Choroid plexus epithelial cell (primary cell): ENCODE measurements at places on chromosomes 2 and 18.

- DNase-seq = no peak
These were observed 687.7 kb downstream of the ARHGAP15 start for GRCh38 chr2:143816916-143817315.

DNA sequence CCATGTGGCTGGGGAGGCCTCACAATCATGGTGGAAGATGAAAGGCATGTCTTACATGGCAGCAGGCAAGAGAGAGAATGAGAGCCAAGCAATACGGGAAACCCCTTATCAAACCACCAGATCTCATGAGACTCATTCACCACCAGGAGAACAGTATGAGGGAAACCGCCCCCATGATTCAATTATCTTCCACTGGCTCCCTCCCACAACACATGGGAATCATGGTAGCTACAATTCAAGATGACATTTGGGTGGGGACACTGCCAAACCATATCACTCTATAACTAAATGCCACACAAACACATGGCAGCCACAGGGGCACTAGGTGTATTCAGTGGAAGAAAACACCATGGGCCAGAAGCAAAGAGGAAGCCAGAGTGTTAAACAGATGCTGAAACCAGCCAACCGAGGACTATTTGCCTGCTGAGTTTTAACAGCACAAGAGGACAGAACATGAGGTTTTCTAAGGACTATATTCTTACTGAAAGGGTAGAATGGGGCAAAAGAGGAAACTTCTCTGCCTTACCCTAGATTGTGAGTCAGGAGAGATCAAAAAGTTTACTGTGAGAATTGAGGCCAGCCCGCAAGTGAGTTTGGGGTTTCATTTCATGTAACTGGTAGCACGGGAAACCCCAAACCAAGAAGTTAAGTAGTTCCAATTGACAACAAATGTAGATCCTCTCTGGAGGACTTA is 49.2 kb downstream of the SIGLEC15 start:
- peak; percentile 26 for DNase-seq

- no peak for DNase-seq
These were observed 117.6 kb downstream of the METTL8 start for GRCh38 chr2:171316220-171316619.

- DNase-seq = no peak
These were observed 829.3 kb downstream of the LRRTM4 start for GRCh38 chr2:76692908-76693307.

GRCh38 chr18:68666381-68666780 is 48.5 kb downstream of the TMX3 start:
- peak; percentile 22 for DNase-seq

DNA sequence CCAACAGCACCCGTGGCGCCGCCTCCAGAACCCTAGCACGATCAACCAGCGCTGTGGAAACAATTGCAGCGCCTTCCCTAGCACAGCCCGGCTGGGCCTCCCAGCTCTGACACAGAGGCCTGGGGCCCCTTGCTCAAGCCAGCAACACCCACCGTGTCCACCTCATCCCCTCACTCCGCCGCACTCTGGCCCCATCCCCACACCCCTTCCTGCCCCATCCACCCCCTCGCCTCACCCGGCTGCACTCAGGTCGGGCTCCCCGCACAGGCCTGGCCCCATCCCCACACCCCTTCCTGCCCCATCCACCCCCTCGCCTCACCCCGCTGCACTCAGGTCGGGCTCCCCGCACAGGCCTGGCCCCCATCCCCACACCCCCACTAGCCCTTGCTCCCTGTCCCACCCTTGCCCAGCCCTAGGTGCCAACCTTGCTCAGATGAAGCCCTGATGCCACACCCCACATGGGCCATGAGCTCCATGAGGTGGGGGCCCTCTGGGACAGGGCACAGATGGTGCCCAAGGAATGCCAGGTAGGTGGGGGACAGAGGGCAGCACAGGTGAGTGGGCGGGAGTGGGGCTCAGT is 28.7 kb downstream of the KIF1A start:
- no peak for DNase-seq

GRCh38 chr2:123521854-123522253 is 503.2 kb upstream of the CNTNAP5 start:
- DNase-seq = no peak

DNA sequence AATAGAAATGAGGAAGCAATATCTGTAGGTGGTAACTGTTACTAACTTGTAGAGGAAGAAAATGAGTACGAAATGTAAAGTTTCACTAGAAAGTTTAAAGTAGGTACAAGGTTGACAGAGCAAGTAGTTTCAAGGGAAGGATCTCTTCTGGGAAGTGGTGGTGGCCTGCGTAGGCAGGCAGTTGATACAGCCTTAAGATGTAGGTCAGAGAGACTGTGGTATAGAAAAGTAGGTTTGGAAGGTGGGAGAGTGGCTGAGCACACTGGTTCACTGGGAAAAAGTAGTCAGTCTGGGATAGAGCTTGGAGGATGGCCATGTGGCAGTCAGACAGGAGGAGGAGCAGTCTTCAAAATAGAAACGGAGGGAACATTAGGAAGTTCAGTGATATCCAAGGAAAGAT is 23.5 kb downstream of the KDM3A start:
- DNase-seq = no peak

GRCh38 chr2:205695460-205695991 is 13.2 kb downstream of the NRP2 start:
- peak; percentile 92 for DNase-seq

DNA sequence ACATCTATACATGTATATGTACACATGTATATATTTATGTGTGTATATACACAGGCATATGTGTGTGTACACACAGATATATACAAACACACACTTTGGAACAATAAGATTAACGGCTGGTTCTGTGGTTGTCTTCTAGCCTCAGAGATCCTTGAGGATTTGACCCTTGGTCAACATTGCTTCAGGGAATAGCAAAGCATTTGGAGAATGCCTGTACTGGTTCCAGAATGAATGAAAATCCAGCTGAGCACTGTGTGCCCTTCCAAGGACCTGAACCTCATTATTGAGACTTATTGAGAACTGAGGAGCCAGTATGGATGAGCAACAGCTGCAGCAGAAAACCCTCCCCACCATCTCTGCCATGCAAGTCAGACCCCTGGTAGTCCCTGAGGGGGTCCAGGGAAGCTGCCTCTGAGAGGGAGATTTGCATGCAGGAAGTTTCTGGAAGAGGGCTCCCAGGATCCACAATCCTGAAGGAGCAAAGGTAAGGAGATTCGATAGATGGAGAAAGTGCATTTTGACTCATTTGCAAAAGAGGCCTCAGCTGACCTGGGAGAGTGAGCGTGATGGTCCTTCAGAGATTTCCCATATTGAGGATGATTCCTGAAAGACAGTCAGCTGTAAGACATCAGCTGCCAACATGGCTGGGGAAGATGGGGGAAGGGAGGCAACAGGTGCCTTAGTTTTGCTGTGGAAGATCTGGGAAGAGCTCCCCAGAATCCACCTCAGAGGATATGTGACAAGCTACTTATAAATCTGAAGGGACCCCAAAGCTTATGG is 166.6 kb upstream of the NCKAP5 start:
- no peak for DNase-seq

GRCh38 chr18:12442946-12443345 is 35.2 kb downstream of the PRELID3A start:
- peak; percentile 46 for DNase-seq

DNA sequence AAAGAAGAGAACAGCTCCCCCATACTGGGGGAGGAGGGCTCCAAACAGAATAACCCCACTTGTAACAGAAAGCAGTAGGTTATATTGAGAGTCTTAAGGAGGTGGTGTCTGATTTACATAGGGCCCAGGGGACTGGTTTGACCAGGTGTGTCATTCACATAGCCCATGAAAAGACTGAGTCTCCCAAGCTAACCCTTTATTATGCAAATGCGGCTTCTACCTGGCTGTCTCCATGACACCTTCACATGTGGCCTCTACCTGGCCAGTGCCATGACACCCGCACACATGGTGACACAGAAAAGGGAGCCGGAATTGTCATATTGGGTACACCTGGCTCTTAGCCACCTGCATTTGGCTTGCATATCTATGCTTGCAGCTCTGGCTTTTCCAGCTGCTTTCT is 1057.2 kb upstream of the PIK3C3 start:
- no peak for DNase-seq

DNA sequence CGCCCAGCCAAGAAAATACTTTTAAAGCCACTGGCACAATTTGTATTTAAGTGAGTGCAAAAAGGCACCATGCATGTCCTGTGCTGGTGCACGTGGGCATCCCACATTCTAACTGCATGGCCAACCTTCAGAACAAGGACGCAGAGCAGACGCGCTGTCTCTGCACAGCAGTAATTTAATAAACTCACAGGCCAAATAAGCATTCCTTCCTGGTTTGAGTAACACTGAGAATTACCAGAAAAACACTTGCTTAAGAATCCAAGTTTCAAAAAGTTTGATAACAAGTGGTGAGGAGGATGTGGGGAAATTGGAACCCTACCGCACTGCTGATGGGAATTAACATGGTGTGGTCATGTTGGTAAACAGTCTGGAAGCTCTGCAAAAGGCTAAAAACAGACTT is 38.7 kb downstream of the RPL31 start:
- DNase-seq = peak; percentile 22

- DNase-seq = no peak
These were observed 54.4 kb downstream of the CRIM1 start for GRCh38 chr2:36409935-36410334.
